ENCODE measurements at places on chromosomes 5 and 9.

GRCh38 chr5:91178461-91178860 lies 204.7 kb downstream of the ARRDC3 start:
- no peak for DNase-seq

- peak; percentile 24 for DNase-seq
Observed at GRCh38 chr9:133403766-133404453, 13.9 kb downstream of the REXO4 start.

DNA sequence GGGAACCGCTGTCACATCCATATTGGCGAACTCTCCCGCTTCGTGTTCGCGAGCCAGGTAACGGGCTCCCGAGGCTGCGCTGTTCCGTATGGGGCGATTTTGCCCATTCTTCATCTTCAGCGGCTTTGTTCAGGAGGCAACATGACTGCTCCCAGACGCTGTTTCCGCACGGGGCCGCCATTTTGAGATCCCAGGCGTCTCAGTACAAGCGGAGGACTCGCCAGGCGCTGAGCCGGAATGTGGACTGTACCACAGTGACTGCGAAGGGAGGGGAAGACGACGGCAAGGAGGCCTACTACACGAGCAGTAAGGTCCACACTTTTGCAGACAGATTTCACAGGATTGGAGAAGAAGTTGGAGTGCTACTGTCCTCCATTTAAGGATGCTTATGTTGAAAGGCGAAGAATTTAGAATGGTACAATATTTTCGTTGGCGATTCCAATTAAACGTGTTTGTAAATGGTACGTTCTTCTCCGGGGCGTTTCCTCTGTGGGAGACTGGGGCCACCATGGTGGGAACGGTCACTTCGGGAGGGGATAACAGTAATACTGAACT lies 41.6 kb upstream of the ZNF300 start:
- peak; percentile 90 for DNase-seq

GRCh38 chr5:96733771-96734500 lies 71.8 kb downstream of the CAST start:
- DNase-seq: peak; percentile 67

DNA sequence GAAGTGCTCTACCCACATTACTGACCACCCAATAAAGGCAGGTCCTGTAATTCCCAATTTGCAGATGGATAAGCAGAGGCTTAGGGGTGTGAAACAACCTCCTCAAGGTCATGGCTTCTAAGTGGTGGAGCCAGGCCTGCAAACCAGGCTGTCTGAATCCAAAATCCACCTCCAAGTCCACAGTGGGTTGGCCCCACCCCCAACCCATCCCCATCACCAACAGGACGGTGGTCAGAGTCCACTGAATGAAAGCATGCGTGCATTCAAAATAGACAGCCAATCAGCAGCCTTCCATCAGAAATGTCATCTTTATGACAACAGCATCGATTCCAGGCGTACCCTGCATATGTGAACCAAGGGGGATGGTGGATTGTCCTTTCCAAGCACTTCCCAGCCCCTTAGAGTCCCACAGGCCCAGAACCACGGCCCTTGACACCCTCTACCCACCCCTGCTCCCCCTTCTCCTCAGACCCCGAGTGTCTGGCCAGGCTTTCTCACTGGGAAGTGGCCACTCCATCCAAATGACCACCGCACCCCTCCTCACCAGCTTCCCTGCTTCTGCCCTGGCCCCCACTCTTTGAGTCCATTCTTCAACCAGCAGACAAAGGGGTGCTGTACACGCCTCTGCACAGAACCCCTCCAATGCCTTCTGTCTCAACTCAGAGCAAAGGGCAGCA lies 133.1 kb downstream of the KCNIP1 start:
- DNase-seq: no peak

GRCh38 chr5:122421374-122422079 lies 109.5 kb downstream of the SNCAIP start:
- DNase-seq: no peak

- DNase-seq: no peak
Observed at GRCh38 chr5:139767960-139768359, 27.6 kb upstream of the PSD2 start.

- no peak for DNase-seq
Observed at GRCh38 chr5:128395073-128395472, 143.0 kb downstream of the FBN2 start.

DNA sequence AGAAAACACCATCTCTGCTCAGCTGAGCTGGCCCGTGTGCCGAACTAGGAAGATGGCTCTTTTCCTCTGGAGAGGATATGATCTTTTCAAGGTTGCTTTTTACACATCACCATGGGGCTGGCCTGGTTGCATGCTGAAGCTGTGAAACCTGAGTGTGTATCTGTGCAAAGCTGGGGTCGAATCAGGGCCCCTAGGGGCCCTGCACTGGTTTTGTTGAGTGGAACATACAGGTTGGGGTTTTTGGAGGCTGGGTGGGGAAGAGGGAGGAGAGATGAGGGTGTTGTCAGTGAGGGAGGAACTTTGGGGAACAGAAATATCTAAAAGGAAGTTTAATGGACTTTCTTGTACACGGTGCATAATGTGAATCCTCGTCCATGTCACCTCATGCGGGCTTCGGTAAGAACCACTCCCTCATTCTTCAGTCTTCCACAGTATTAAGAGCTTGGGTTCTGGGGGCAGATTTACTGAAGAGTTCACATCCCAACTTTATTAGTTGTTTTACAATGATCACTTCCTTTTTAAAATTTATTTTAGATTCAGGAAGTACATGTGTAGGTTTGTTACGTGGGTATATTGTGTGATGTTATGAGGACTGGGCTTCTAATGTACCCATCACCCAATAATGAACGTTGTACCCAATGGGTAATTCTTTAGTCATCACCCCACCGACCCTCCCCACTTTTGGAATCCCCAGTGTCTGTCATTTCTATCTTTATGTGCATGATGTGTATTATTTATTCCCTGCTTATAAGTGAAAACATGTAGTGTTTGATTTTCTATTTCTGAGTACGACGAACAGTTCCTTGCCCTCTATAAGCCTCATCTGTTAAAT lies 238.2 kb downstream of the NR3C1 start:
- DNase-seq: no peak
